ENCODE measurements at places on chromosomes 7 and 10.
A peak's percentile ranks its signal among the peaks of the same experiment; 100 is the strongest.

DNA sequence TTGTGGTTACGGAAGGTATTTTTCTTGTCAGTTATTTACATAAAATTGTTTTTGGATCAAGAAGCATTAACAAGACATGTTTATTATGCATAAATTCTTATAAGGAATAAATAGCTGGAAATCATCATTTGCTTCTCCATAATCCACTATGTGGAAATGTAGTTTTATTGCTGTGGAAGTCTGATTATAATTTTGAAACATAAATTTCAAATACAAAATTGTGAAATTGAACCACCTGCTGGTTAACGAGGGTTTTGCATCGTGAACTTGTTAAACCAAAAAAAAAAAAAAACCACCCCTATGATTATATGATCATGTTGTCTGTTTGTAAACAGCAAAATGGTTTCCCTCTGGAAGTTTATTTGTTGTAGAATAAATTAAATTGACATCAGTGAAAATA lies 25.9 kb downstream of the ABRAXAS2 start:
- DNase-seq: no peak

DNA sequence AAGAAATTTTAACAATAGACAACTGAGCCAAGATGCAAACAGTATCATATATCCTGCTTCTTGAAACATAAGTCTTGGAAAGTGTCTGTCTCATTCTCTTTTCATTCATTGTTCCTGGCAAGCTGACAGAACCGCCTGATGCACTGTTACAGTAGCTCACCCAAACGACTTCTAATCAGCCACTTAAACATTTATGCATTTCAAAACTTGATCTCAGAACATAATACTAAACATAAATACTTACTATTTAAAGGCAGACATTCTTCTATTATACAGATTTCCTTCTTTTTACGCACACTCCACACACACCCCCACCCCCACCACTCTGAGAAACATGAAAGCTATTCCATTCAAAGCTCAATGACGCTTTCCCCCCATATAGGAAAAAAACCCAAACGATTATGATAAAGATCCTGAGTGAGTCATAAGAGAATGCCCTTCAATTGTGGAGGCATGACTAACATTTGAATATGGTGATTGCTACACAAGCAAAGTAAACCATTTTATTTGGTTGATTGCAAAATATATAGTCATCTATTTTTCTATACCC lies 30.5 kb downstream of the SHTN1 start:
- peak; percentile 89 for DNase-seq

DNA sequence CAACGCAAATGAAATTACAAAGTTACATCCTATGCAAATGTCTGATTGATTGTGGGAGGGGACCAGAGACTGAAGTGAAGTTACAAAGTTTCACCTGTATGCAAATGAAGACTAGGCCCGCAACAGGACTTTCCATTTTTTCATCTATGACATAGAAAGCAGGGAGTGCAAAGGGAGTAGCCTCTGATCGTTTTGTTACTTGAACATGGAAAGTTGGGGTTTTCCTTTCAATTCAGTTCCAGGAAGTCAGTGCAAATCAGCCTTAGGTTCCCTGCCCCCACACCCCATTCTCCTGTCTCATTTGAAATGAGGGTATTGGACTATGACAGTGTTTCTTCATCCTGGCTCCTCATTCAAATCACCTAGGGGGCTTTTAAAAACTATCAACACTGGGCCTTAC lies 96.9 kb upstream of the HABP2 start:
- no peak for DNase-seq

DNA sequence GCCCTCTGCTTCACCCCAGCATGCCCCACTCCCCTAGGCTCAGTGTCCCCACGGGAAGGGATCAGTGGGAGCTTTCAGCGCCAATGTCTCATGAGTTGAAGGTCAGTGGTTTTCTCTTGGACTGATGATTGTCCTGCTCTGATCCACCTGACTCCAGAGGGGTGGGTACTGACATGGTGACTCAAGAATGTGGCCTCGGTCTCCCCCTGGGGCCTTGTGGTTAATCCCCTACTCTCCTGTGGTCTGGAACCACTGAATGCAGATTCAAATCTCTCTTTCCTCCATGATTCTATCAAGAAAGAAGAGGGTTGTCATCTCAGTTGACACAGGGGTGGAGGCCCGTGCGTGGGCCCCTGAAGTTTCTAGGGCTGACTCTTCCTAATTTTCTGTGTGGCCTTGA lies 176.9 kb downstream of the RPS24 start:
- DNase-seq: no peak

DNA sequence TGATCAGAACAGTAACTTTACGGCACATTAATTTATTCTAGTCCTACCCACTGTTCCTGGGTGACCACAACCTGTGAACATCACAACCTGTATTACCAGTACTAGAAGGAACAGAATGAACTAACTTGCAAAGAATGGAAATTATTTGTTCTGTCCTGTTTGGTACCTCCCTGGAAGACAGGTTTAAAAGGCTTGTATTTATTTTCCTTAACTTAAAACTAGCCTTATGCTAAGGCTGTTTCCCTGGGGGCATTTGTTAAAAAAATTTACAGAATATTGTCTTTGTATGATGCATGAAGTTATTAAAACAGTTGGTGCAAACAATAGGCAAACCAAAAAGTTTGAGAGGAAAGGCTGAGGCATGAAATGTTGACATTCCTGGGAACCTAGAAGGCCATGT lies 132.7 kb downstream of the DNAJC1 start:
- no peak for DNase-seq

GRCh38 chr7:30173058-30173897 lies 38.5 kb downstream of the MTURN start:
- DNase-seq: peak; percentile 80

GRCh38 chr10:78177491-78178185 lies 144.0 kb downstream of the RPS24 start:
- no peak for DNase-seq

GRCh38 chr7:133482599-133482998 lies 229.7 kb downstream of the EXOC4 start:
- no peak for DNase-seq

DNA sequence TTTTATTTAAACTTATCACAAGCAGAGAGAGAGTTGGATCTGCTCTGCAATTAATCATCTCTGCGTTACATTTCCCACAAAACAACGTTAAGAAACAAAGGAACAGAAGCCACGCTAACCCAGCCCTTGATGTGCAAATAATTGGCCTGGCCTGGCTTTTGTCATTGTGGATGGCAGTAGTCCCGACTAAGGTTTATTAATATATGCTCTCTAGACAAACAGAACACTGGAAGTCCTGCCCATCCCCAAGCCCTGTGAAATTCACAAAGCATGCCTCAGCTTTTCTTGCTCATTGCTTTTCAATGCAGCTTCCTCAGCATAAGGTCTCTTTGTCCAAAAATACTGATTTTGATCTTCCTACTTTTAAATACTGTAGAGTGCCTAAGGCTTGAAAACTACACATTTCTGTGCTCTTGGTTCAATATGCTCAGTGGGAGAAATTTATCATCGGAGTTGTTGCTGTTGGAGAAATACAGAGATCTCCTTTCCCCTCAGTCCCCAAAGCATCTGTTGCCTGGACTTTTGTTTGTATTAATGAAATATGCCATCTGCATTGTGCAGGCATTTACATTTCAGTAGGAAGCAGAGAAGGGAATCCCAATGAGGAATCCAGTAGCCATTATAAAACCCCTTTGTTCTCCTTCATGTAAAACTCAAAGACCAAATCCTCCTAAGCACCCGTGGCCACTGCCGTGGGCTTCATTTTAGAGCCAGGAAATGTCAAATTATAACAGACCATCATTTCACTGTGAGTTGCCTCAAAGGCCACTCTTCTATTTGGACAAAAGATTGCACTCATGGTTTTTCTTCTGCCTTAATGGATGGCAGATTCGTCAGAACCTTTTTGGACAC lies 61.1 kb downstream of the SORCS1 start:
- DNase-seq: no peak

- DNase-seq: no peak
These were observed 235.9 kb downstream of the KCNMA1 start for GRCh38 chr10:77401683-77402082.

GRCh38 chr10:43212043-43212721 lies 54.7 kb downstream of the RASGEF1A start:
- DNase-seq: no peak

GRCh38 chr7:676246-676971 lies 50.1 kb upstream of the DNAAF5 start:
- no peak for DNase-seq

DNA sequence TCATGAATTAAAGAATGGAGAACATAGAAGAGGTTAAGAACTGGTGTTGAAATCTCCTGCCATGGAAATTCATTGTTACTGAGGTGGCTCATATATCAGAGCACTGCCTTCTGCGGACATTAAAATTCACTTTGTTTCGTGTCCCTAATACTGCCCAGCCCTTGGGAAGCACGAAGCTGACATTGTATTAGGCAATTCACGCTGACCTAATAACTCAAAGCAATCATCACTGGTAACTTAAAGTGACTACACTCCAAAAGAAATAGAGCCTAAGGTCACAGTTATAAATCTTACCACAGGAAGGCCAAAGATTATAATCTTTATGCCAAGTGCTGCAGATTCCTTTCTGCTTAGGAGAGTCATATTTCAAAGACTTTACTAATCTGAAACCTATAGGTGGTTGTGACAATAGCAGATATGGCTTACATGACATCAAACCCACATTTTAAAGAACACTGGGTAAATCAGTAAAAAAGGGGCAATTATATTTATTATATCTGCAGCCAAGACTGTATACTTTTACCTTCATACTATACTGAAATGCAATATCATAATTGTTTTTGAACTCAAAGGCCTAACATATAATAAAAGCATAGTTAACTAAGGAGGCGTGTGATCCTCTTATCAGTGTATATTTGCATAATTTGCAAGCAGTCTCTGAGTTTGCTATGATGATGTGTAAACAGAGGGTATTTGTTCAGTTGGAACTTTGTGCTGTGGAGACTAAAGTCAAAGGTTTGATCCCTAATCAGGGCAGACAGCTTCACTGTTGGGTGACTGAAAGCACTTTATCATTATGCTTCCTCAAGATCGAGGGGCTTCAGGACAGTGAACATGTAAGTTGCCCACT lies 51.9 kb upstream of the CAPZA2 start:
- no peak for DNase-seq

- no peak for DNase-seq
These were observed 73.7 kb downstream of the EVX1 start for GRCh38 chr7:27316311-27316710.

DNA sequence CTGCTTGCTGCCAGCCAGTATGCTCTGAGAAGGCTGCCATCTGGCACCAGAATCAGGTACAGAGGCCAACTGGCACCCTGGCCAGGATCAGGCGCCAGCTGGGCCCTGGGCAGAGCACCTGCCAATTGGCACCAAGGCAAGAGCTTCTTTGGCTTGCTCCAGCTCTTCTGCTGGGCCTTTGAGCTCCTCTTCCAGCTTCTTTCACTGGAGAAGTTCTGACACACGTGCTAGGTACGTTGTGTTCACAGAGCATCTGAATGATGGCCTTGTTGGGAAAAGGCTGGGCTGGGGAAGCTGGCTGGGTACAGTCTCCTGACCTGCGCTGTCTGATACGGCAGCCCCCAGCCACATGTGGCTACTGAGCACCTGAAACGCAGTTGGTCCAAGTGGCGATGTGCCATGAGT lies 31.7 kb upstream of the OPALIN start:
- DNase-seq: no peak

GRCh38 chr7:96663457-96663856 lies 46.2 kb downstream of the SEM1 start:
- DNase-seq: no peak

GRCh38 chr10:82653244-82654155 lies 778.5 kb downstream of the NRG3 start:
- DNase-seq: no peak

- peak; percentile 49 for DNase-seq
These were observed 257.7 kb upstream of the NFE2L3 start for GRCh38 chr7:25894002-25894901.

All from HAP-1 (cell line).